Stimulated activated CD8-positive, alpha-beta memory T cell treated with anti-CD3 and anti-CD28 coated beads, Interleukin-12 subunit alpha, Interleukin-12 subunit beta, amount 100 ng/mL, for 4 hours (primary cell): ENCODE measurements at places on chromosomes 12 and 14.

DNA sequence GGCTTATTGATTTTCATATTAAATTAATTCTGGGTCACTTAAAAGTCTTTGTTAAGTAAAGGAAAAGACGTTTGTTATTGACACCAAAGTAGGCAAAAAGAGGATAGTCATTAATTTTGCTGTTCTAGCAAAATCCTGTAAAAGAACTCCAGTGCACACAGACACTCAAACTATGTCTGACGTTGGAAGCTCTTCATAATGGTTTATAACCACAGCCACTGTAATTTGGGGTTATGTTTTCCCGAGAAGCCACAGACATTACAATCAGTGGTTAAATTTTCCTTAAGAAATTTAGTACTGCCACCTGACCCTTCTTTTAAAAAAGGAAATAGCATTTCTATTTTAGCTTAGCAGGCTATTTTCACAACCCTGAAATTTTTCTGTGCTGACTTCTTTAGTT, 267.5 kb downstream of the CCDC91 start:
- no peak for DNase-seq

DNA sequence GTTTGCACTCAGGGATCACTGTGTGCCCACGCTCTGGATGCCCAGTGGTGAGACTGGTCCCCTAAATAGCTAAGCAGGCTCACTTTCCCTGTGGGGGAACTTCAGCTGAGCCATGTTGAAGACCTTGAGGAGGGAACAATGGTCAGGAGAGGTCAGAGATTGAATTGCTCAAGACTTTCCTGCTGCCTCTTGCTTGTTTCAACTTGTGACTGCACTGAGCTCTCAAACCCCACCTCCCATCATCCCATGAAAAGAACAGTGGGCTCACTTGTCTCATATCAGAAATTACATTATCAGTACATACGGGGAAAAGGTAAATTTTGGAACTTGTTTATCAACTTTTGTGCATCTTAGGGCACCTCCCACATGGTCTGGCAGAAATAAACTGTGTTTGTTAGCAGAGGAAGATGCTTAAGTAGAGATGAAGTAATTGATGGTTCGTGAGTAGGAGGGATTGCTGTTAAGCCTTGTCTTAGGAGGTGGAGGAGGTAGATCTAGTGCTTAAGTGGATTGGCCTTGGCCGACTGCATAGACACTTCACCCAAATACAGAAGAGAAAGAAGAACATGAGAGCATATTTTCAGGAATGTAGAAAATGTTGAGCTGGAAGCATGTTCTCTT, 15.0 kb upstream of the SERPINA1 start:
- no peak for DNase-seq

DNA sequence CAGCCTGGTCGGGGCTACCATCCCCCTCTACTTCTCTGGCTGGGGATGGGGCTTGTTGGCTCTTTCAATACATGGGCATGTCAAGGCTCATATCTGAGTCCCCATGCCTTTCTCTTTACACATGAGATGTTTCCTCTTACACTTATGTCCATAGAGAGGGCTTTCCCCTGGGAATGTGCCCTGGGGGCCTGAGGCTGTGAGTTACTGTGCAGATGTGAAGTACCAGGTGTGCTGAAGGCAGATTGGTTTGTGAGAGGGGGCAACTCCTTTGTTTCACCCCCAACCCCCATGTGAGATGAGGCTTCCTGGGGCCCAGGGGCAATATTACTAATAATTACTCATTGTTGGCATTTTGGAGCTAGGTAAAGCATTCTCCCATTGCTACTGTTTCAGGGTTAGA, 32.8 kb downstream of the NRXN3 start:
- DNase-seq, result no peak

- DNase-seq, result no peak
Observed at GRCh38 chr14:24235804-24236688, 3.3 kb downstream of the GMPR2 start.

- no peak for DNase-seq
Observed at GRCh38 chr14:99812096-99812750, 19.0 kb downstream of the EML1 start.

DNA sequence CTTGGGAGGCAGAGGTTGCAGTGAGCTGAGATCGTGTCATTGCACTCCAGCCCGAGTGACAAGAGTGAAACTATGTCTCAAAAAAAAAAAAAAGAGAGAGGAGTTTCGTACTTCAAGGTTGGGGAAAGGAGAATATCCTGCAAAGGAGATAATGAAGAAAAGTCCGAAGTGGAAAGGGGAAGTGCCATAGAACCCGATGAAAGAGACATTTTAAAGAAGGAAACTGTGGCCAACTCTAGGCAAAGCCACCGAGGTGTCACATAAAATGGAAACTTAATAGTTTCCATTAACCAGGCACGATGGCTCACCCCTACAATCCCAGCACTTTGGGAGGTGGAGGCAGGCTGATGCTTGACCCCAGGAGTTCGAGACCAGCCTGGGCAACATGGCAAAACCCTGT, 15.0 kb upstream of the LTBP2 start:
- DNase-seq, result no peak

- DNase-seq, result no peak
Observed at GRCh38 chr12:94353130-94353529, 106.5 kb downstream of the CEP83 start.

DNA sequence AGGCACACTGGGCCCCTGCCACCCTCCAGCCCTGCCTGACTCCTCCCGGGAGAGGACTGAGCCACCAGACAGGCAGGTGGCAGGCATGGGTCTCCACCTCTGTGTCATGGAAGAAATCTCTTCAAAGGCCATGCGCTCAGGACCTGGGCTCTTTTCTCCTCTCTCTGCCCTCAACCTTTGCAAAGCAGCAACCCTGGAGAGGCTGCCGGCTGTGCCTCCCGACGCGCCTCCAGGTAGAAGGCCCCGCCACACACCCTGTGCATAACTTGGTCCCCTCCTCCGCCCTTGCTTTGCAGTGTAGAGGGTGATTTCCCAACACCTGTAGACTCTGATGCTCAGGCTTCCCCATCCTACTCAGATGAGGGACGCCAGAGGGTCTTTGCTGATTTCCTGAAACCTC, 28.2 kb upstream of the TMEM179 start:
- DNase-seq, result no peak

- DNase-seq, result no peak
Observed at GRCh38 chr12:88241862-88242570, 99.9 kb downstream of the TMTC3 start.

DNA sequence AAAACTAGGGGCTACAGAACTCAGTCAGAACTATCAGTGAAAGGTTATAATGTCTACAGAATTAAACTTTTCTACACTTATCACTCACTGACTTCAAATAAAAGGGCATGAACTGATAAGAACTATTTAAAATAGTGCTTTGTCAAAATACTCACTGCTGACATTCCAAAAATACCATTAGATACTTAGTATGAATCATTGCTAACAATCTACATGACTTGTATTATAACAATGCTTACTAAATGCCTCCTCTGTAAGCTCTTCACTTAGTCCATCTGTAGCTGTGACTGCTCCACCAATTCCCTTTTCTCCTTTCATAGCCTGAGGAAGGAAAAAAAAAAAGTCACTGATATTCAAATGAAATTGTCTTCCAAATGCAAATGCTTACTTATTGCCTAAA, 17.0 kb downstream of the NFYB start:
- no peak for DNase-seq

DNA sequence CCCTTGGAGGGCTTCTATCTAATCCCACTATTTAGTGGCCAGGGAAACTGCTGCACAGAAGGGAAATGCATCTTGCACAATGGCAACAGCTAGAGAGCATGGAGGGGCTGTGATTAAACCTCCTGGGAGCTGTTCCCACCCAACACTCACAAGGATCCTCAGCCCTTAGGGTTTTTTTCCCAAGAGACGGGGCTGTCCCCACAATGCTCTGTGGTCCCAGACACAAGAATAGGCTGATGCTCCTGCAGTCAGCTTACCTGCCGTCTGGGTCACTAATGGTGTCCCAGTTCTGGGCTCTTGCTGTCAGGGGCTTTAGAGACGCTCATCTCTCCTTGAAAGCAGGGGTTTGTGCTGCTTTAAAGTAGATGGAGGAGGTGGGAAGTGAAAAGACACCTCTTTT, 4.6 kb downstream of the SERPINA1 start:
- no peak for DNase-seq

DNA sequence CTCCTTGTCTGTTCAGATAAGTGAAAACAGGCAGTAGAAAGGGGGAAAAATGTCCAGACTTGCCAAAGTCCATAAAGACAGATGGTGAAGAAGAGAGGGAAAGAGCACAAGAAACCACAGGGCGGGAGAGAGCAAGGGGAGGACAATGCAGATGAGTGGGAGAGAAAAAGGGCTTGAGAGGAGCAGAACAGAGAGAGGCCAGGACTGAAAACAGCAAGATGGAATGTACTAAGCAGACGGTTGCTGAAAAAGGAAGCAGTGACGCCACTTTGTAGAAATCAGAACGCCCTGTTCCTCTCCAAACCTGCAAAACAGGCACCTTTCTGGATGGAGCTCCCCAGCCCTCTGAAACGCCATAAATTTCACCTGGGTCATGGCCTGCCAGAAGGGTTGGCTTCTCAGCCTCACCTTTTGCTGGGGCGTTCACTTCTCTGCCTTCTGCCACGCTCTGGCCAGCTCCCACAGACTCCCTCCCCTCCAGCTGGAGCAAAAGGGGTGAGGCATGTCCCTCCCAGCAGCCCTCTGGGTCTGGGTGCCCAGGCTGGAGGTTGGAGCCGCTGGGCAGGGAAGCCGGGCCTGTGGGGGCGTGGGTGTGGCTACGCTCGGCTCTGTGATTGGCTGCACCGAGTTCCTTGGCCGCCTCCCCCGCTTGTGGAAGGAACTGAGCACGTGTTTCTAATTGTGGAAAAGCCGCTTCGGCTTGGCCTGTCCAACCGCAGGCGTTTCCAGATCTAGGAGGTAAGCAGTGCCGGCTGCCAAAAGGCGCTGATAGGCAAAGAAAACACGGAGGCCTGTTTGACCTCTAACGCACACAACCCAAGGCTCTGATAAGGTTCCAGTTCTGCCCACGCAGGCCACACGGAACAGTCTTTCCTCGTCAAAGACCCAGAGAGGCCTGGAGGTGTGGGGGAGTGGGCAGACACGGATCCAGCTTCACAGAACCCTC, 29.3 kb downstream of the SLC7A8 start:
- DNase-seq, result no peak
